K562 (cell line): ENCODE measurements at places on chromosomes 6 and 20. TPM values are rescaled to one million over a fixed set of nuclear protein-coding genes. Genes with fewer than 3 reads are reported as not detected.

The SOBP gene
- total RNA-seq: 0.16 TPM in 1 of 2 replicates, not detected in the other

The SLC2A10 gene
- 0.16 and 0.58 TPM in 2 replicates for total RNA-seq

The GRM1 gene
- not detected in 2 replicates for total RNA-seq

The CBLN4 gene
- total RNA-seq: not detected in 2 replicates

The MUC21 gene
- not detected in 2 replicates for total RNA-seq

The SYCP2L gene
- total RNA-seq: 18.1 and 21.5 TPM in 2 replicates

The ADGB gene
- not detected in 2 replicates for total RNA-seq
